ENCODE measurements at places on chromosomes 1 and 21.

DNA sequence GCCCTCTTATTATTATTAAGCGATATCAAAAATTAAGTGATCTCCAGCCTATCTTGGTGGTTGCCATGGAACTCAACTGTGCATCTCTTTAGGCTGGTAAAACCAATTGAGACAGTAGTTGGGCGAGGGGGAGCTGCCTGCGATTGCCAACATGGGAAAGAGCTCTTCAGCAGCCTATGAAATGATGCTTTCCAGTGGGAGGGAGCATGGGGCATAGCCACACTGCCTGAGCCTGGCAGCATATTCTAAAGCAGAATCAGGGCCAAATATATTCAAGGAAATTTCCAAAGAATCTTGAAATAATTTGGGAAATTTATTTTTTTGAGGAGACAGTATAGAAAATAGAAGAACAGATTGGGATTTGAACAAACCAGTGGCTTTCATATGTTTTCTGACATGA is 126.9 kb upstream of the DNAH14 start:
- no peak for DNase-seq

- no peak for DNase-seq
These were observed 51.8 kb upstream of the GFI1 start for GRCh38 chr1:92538413-92539061.

DNA sequence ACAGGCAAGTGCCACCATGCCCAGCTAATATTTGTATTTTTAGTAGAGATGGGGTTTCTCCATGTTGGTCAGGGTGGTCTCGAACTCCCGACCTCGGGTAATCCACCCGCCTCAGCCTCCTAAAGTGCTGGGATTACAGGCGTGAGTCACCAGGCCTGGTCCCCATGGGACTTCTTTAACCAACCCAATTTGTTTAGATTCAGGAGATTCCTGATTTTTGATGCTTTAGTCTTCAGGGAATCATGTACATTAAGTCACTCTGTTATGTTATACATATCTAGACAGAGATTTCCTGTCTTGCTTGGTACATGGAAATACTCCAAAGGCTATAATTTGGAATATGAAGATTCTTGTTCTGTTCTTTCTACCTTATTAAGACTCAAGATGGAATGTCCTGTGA is 202.4 kb upstream of the L1TD1 start:
- DNase-seq, result no peak

- no peak for DNase-seq
These were observed 1793.9 kb downstream of the NCAM2 start for GRCh38 chr21:22791986-22792560.

DNA sequence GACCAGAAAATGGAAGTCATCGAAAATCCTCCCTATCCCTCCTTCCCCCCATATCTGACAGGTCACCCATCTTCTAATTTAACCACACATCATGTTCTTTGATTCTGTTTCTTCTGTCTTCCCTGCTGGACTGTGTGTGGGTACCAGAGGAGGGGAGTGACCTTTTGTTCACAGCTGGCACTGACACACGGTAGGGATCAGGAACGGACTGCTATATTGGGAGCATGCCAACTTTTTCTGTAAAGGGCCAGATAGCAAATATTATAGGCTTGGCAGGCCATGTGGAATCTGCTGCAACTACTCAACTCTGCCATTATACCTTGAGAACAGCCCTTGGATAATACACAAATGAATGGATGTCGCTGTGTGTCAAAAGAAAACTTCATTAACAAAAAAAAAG is 7.5 kb upstream of the TOMM20 start:
- no peak for DNase-seq
